ENCODE measurements at places on chromosomes 5 and 9.
A peak's percentile ranks its signal among the peaks of the same experiment; 100 is the strongest.

- DNase-seq = no peak
These were observed 3.5 kb downstream of the KDM4C start for GRCh38 chr9:6761306-6761705.

- DNase-seq = no peak
These were observed 289.7 kb downstream of the OSTF1 start for GRCh38 chr9:75378036-75378435.

DNA sequence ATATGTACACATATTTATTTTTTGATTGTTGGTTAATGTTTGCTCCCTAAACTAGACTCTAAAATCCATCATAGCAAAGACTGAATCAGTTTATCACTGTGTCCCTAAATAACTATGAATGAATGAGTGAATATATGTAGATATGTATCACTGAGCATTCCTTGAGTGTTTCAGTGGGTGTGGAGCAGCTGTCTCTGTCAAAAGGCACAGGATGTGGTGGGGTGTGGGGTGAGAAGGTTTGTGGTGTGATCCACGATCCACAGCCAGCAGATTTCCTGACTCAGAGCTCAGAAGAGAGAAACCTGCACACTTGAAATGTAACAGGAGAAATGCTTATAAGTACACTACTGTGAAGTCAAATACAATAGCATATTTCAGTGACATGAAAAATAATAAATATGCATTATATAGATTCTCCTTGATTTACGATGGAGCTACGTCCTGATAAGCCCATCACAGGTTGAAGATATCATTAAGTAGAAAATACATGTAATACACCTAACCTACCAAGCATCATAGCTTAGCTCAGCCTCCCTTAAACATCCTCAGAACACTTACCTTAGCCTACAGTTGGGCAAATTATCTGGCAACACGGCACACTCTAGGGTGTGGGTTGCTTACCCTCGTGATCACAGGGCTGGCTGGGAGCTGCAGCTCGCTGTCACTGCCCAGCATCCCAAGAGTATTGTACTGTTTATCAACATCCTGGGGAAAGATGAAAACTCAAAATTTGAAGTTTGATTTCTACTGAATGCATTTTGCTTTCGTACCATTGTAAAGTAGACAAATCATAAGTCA, 287.0 kb downstream of the GAS1 start:
- DNase-seq = no peak

GRCh38 chr5:57445705-57446037, 36.9 kb downstream of the ACTBL2 start:
- DNase-seq = no peak

GRCh38 chr9:32577316-32577715, 4.4 kb upstream of the NDUFB6 start:
- DNase-seq = no peak

DNA sequence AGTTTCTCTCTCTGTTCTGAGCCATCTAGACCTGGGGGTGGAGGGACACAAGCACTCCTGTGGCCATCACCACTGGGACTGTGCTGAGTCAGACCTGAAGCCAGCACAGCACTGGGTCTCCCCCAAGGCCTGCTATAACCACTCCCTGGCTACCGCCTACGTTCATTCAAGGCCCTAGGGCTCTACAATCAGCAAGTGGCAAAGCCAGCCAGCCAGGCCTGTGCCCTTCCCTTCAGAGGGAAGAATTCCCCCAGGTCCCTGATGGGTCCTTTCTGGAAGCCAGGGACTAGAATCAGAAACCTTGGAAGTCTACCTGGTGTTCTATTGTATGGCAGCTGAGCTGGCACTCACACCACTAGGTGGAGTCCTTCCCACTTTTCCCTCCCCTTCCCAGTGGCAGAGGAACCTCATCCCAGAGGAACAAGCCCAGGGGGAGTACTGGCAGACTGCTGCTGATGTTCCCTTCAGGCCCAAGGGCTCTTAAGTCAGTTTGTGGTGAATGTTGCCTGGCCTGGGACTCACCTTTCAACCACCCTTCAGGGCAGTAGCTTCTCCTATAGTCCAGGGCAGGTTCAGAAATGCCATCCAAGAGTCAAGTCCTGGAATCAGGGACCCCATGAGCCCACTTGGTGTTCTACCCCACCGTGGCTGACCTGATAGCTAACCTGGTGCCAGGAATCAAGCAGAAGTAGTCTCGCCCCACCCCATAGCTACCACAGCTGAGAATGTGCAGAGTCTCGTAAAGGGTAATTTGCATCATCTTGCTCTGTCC, 20.0 kb downstream of the JMY start:
- peak; percentile 26 for DNase-seq

DNA sequence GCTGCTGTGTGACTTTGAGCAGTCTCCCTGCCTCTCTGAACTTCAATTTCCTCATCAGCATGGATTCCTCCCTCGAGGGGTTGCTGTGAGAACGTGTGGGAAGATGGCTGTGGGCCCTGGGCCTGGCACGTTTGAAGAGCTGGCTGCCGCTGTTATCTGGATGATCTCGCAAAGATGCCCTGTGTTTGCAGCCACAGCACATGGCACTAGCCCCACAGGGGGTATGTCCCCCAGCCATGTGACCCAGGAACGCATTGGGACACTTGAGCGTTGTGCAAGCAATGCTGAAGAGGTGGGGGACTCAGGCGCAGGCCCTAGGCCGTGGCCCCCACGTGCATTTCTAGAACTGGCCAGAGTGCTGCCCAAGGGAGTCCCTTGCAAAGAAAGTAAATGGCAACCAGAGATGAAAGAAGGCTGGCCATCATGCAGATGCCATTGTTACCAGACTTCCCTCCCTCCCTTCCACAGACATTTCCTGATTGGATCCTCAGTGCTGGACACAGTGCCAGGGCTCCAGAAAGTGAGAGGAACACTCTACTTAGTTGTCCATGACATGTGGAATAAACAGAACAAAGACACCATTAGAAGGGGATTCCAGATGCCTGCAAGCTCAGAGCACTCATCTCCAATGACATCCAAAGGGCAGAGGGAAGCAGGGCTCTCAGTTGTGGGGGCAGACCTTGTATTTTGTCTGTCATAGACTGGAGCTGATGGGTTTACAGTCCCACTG, 65.1 kb upstream of the NEURL1B start:
- no peak for DNase-seq

DNA sequence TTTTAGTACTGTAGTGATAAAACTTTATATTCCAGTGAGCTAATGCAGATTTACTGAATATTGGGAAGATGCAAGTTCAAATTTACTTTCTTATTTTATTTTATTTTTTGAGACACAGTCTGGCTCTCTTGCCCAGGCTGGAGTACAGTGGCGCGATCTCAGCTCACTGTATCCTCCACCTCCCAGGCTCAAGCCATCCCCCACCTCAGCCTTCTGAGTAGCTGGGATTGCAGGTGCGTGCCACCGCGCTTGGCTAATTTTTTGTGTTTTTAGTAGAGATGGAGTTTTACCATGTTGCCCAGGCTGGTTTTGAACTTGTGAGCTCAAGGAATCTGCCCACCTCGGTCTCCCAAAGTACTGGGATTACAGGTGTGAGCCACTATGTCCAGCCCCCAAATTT, 9.9 kb downstream of the PHAX start:
- no peak for DNase-seq

- DNase-seq = no peak
These were observed 114.9 kb downstream of the TRIO start for GRCh38 chr5:14257995-14258403.

DNA sequence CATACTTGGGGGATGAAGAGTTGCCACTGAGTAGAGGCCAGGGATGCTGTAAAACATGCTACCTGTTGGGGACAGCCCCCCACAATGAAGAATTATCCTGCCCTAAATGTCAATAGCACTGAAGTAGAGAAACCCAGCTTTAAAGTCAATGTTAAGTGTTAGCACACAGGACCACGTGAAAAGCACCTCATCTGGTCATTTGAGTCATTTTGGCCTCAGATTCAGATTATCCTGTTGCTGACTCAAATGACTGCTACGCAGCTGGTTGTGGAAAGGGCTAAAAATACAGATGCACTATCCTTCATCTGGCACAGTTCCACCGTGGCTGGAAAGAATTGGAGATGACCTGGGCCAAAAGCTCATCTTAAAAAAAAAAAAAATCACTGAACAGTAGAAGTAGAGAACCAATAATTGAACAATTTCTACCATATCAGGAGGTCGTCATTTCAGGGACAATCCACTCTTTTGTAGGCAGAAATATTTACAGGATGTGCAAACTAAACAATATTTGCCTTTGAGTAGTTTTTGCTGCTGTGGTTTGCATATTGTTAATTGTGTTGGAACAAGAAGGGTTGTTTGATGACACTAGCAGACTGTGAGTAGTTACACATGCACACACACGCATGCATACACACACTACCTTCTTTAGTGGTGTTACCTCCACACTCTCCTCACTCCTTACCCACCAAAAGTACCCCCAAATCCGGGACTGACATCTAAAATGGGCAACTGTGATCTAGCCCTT, 195.3 kb upstream of the KLF9 start:
- DNase-seq = no peak

DNA sequence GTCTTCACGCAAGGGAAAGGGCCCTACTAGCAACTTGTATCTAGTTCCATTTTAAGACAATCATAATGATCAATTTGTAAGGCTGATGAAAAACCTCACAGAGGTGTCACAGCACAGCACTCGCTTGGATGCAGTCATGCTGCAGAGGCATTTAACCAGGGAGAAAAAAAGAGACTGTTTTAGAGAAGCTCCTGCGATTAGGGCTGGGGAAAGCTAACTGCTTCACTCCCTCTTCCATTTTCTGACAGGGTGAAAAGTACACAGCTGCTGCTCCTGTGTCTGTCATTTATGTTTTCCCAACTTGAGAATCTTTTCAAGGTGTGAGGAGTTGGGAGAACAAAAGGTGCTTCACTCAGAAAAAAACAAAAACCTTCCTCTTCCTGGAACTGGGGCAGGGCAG, 106.4 kb downstream of the CDK5RAP2 start:
- DNase-seq = no peak

- no peak for DNase-seq
These were observed 20.7 kb downstream of the CEMIP2 start for GRCh38 chr9:71747576-71747975.

DNA sequence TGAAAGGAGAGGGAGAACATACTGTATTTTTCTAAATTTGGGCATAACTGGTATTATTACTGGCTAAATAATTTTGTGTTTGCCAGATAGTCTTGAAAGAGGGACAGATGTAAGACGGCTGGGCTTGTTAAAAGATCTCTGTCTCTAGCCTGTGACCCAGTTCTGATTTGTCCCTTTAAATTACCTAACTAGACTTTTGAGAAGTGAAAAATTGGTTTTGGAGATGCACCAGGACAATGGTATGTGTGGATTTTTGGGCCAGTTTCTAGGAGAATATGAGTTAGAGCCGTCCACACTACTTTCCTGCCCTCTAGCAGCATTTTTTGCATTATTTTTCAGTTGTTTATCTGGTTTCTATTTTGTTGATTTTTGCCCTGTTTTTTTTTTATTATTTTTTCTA, 33.5 kb downstream of the LNPEP start:
- no peak for DNase-seq

DNA sequence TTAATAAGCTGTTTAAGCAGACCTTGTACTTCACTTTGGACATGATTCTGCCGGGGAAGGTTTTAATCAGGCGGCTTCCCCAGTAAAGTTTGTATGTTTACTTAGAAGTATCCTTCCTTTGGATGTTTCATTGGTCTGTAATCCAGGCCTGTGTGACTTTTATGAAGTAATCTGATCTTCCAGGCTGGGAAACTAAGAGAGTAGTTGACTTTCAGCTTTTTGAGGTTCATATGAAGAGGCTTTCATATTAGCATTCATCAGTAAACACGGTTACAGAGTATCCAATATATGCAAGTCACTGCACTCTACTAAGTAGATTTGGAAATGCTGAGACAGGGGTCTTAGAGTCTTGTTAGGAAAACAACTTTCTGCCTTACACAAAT, 1.1 kb downstream of the DNAJC21 start:
- DNase-seq = no peak

GRCh38 chr5:7897014-7897600, 28.2 kb downstream of the MTRR start:
- no peak for DNase-seq

GRCh38 chr9:127847178-127847510, 7.3 kb downstream of the ENG start:
- no peak for DNase-seq

GRCh38 chr5:112555691-112556090, 136.6 kb upstream of the EPB41L4A start:
- DNase-seq = no peak

- no peak for DNase-seq
These were observed 56.4 kb upstream of the FANCC start for GRCh38 chr9:95373782-95374487.

DNA sequence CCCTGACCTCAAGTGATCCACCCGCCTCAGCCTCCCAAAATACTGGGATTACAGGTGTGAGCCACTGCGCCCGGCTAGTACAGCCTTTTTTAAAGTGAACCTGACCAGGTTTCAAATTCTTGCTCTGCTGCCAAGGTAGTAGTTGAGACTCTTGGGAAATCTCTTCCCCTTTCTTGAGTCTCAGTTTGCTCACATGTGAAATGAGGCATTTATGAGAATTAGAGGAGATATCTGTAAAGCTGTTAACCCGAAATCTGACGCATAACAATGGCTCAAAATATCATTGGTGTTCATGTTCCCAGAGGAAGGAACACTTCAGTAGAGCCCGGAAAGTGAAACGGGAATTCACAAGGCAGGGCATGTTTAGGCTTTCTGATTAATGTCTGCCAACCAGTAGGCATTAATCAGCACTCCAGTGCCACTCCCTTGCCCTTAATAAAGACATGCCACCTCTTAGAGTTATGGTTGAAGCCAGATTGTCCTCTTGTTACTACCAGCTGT, 1.5 kb downstream of the ARPC5L start:
- no peak for DNase-seq

DNA sequence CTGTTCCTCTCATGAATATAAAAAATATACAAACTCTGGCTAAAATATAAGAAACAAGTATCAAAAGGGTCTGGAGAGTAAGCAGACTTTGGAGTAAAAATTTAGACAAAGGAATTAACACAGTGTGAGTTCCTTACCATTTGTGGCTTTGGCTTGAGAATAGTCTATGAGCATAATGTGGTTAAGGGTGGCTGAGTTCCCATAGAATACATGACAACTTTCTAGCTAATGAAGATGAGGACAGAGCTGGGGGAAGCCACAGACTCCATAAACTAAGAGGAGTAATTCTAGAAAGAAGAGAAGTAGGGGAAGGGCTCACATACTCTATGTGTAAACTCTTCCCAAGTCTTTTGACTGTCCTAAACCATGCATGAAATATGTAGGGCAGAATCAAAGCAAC, 79.4 kb downstream of the CAAP1 start:
- no peak for DNase-seq
